ENCODE measurements at places on chromosomes 2 and 18. TPM values are rescaled to one million over a fixed set of nuclear protein-coding genes. Genes with fewer than 3 reads are reported as not detected.

The ERFE gene
- 6.5 TPM for total RNA-seq

The IL1R2 gene
- total RNA-seq: 0.13 TPM

The ANKRD53 gene
- total RNA-seq: 0.18 TPM

The HOXD13 gene
- not detected for total RNA-seq

The ALLC gene
- total RNA-seq: not detected

The FBXO48 gene
- total RNA-seq: 0.64 TPM

The SP140 gene
- total RNA-seq: 0.35 TPM

The CELF4 gene
- not detected for total RNA-seq

The MOCOS gene
- 12.4 TPM for total RNA-seq

The EFHD1 gene
- total RNA-seq: 5.2 TPM

The CIAO1 gene
- 94.3 TPM for total RNA-seq

The HAAO gene
- not detected for total RNA-seq

DNA sequence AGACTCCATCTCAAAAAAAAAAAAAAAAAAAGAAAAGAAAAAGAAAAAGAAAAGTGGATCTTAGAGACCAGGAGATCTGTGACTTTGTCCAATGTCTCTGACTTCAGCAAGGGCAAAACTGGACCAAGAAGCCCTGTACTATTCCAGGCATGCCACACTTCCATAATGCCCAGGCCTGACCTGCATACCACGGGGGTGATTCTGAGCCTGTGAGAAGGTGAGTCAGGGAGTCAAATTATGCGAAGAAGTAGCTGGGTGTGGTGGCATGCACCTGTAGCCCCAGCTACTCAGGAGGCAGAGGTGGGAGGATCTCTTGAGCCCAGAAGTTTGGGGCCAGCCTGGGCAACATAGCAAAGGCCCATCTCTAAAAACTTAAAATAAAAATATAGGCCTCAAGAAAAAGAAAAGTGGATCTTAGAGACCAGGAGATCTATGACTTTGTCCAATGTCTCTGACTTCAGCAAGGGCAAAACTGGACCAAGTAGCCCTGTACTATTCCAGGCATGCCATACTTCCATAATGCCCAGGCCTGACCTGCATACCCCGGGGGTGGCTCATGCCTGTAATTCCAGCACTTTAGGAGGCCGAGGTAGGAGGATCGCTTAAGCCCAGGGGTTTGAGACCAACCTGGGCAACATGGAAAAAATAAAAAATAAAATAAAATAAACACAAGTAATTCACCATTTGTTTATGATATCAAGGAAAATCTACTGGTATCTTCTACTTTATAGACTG, 12.2 kb upstream of the PUM2 start:
- no peak for DNase-seq

DNA sequence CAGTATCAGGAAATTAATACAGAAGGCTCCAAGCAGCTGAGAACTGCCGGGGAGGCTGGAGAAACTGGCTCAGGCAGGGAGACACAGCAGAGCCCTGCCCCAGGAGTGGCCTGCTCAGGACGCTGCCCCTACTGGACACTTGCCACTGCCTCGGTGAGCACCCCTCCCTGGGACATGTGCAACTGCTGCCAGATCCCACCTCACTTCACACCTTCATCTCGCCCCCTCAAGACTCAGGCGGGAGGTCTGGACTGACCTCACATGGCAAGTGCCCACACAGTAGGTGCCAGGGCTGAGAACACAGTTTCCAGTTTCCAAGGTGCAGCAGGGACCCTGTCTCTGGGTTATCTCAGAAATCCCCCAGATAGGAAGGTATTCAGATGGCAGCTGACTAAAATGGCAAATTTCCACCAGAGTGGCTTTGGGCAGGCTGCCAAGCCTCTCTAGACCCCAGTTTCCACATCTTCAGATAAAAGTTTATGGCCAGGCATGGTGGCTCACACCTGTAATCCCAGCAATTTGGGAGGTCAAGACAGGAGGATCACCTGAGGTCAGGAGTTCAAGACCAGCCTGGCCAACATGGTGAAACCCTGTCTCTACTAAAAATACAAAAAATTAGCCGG, 33.7 kb upstream of the LBH start:
- DNase-seq: peak; percentile 33

DNA sequence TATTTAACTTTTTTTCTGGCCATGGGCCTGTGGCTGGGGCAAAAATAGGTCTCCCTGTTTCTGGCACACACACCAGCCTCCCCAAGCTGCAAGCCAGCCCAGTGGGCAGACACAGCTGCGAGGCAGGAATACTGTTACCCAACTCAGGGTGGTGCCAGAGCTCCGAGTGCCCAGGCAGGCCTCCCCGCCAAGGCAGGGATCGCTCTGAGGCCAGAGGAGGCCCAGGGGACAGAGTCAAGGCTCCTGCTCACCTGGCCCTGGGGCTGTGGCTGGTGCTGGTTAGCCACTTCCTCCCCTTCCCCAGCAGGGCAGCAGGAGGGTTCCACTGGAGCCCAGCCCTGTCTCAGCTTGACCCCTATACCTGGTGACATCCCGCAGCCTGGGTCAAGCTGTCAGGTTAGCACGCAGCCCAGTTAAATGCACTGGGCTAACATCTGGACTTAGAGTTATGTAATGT, 67.1 kb upstream of the EPAS1 start:
- no peak for DNase-seq

DNA sequence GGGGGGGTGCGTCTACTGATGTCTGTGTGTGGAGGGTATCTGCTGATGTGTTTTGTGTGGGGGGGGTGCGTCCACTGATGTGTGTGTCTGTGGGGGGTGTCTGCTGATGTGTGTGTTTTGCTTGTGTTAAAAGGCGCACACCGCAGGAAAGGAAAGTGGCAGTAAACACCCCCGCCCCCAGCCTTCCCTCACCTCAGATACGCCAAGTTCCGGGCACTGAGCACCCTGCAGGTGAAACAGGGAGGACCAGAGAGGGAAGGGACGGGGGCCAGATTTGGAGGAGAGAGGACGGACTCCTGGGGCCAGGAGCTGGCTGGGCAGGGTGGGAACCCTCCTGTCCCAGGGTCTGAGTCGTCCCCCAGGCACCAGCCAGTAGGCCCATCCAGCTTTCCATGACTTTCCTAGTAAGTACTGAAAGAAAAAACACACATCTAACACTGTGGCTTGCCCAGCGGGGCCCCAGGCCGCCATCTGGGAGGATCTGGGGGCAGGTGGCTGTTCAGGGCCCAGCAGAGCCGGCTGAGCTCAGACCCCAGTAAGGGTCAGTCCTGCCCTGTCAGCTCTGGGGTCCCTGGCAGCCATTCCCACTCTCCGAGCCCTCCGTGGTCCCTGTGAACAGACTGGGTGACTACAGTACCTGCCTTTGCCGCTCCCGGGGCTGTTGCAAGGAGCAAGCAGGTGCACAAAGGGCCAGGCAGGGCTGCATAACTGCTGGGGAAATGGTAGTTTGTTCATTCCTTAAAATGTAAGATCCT, 126.9 kb downstream of the NFATC1 start:
- no peak for DNase-seq

GRCh38 chr2:220269367-220269766, 641.9 kb downstream of the SLC4A3 start:
- DNase-seq: no peak

- no peak for DNase-seq
Observed at GRCh38 chr2:3447789-3448317, 68.4 kb downstream of the TRAPPC12 start.

GRCh38 chr2:51401546-51401945, 369.6 kb upstream of the NRXN1 start:
- no peak for DNase-seq

GRCh38 chr18:46761059-46761769, 4.4 kb upstream of the ST8SIA5 start:
- DNase-seq: no peak

- DNase-seq: no peak
Observed at GRCh38 chr2:162538967-162539366, 195.0 kb downstream of the GCA start.

GRCh38 chr2:60796573-60797509, 40.8 kb downstream of the PAPOLG start:
- no peak for DNase-seq

- no peak for DNase-seq
Observed at GRCh38 chr2:73034661-73035375, 36.7 kb downstream of the SFXN5 start.

GRCh38 chr2:187552828-187553681, 1.2 kb downstream of the TFPI start:
- peak; percentile 31 for DNase-seq

DNA sequence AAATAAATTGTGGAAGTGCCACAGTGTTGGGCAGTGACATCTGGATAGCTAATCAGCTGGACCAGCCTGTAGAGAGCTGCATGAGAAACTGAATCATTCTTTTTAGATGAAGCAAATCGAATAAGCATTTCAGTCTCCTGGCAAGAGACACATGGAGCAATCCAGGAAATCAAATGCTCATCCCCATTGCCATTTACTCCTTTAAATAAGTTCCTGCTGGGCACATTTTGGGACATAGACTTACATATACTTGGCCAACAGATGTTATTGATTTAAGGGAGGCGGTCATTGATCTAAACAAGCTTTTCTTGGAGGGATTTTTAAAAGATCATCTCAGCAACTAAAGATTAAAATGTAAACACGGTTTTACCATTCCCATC, 307.1 kb downstream of the STK39 start:
- DNase-seq: no peak

DNA sequence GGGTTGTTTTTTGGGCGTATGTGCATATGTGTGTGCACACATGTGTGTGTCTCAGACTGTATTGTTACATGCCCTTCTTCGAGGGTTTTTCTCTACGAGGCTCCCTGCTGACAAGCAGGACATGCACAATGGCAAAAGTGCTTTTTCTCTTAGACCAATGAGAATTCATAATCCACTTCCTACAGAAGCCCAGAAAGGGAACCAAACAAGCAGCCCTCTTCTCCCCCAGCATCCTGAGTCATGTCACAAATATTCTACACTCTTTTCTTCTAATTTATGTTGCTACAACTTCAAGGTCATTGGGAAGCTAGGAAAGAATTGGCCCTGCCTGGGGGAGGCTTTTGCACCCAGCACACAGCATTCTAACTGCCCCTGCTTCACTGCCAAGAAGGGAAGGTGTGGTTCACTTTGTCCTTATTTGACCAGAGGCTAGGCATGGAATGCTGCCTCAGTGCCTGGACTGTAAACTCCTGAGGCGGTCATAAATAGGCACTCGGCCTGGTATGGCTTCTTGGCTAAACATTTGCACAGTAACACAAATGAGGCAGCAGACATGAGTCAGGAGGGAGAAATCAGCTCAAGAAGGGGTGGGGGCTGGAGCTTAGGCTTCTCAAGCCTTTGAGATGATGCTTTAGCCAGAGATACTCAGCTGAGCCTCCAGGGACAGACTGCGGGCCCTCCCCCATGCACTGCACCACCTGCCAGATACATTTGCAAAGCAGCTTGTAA, 92.7 kb upstream of the KLF7 start:
- DNase-seq: no peak
